ENCODE measurements at places on chromosomes 16 and 17.

DNA sequence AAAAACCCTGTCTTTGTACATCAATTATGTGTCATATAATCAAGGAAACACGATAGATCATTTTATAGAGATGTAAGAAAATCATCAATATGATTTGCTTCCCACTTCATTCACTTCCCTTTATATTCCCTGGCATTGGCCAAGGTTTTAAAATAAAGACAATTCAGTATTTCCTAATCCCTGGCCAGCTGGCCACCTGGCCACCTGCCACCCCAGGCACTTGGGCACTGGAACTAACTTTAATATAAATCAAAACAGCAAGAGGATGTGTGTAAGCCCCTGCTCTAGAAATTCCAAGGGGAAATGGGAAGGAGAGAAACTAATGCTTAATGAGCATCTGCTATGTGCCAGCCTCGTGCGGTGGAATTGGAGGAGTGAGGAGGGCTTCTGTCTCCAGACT is 58.6 kb upstream of the TOB1 start:
- DNase-seq: no peak

- no peak for DNase-seq
Measured at GRCh38 chr17:40113907-40114245, 7.9 kb upstream of the MSL1 start.

- DNase-seq: no peak
Measured at GRCh38 chr17:66548158-66548557, 245.7 kb downstream of the PRKCA start.

DNA sequence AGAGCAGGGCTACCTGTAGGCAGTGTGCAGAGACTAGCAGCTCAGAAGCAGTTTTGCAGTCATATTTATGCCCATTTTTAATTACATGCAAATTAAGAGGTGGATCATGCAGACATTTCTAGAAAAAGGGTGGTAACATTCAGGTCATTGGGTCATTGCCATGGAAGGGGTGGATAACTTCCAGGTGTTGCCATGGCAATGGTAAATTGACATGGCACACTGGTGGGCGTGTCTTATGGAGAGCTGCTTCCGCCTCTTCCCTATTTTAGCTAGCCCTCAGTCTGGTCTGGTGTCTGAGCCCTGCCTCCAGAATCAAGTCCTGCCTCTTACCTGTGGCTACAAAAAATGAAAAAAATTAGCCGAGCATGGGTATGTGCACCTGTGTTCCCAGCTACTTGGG is 2.8 kb upstream of the DNAI2 start:
- DNase-seq: no peak

- no peak for DNase-seq
Measured at GRCh38 chr16:75847172-75847571, 120.9 kb upstream of the CPHXL start.

DNA sequence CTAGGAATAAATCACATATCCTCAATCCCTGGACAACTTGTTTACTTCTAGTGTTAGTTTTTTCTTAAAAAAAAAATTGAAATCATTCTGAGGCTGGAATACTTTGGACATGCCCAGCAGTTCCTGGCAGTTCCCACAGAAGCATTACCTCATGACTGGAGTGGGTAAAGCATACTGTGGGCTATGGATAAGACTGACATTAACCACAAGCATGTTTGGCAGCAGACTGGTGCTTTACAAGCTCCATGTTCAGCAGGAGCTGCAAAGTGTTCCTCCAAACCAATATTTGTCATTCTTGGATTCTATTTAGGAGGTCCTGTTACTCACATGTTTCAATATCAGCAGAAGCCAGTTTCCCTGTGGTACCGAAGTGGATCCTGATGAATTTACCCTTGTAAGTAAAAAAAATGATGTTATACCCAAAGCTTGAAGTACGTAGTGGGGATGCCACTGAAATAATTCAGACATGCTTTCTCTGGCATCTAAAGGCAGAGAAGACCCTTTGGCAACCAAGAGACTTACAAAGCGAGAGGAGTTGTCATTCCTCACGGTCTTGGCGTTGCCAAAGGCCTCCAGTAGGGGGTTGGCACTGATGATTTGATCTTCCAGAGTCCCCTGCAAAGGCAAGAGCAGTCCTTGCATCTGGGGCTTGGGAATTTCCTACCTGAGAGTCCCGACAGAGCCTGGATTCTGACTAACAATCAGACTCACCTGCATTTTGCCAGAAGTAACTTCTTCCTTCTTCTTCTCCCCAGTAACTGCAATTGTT is 4.9 kb downstream of the MYH1 start:
- DNase-seq: no peak

GRCh38 chr17:66203274-66204015 is 11.5 kb upstream of the CEP112 start:
- no peak for DNase-seq

DNA sequence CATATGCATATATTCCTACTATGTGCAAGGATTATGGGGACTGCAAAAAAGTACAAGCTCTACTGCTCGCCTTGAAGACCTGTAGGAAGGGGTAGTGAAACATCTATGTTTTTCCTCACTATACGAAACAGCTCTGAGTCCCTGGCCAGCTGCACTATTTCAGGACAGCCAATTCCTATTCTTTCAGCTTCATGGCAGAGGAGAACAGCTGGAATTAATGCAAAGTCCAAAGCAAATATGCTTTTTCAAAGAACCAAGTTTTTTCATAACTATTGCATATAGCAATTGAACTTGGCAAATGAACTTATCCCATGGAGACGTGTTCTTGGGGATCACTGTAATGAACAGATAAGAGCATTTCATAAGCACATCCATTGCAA is 122.3 kb downstream of the SPACA3 start:
- DNase-seq: no peak

- DNase-seq: no peak
Measured at GRCh38 chr17:7240375-7240774, 1.1 kb upstream of the PHF23 start.

Data from epithelial cell of proximal tubule (primary cell).